ENCODE measurements at places on chromosomes 5 and 9.

DNA sequence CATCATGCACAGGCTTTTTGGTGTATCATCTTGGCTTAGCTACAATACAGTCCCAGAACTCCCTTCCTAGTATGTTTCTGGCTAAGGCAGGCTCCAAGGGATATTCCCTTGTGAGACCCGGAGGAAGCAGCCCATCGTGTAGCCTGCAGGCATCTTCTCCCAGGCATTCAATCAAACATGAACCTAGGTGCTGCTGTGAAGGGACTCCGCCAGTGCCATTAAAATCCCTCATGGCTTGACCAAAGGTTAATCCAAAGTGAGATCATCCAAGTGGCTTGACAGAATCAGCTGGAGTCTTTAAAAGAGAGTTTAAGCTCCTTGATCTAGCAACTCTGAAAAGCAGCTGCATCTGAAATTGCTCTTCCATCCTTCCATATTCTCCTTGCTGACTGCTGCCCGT lies 333.9 kb downstream of the DIRAS2 start:
- no peak for DNase-seq

GRCh38 chr5:38207343-38207742 lies 51.0 kb upstream of the EGFLAM start:
- no peak for DNase-seq

- no peak for DNase-seq
These were observed 50.4 kb upstream of the SYNPO start for GRCh38 chr5:150589862-150590601.

GRCh38 chr5:9467199-9468059 lies 78.4 kb downstream of the SEMA5A start:
- no peak for DNase-seq

- DNase-seq: no peak
These were observed 602.9 kb downstream of the CSNK1G3 start for GRCh38 chr5:124114911-124115310.

DNA sequence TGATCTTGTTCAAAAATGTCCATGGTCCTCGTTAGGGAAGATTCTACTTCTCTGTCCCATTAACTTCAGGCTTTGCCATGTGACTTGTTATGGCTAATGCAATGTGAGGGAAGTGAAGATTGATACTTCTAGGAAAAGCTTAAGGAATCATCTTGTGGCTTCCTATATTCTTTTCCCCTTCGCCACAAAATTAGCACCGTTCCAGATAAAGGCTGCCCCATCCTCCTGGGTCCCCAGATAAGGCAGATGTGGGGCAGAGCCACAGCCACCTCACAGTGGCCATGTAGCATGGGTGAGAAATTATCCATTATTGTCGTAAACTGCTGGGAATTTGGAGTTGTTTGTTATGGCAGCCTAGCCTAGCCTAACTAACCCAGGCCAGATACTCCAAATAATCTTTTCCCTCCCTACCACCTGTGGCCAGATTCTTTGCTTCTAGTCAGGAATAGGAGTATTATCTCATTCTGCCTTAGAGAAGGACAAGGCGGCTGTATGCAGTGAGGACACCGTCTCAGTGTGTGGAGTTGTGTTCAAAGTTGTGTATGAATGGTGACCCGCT lies 31.9 kb upstream of the BOD1 start:
- DNase-seq: no peak
